Stimulated activated CD4-positive, alpha-beta T cell treated with anti-CD3 and anti-CD28 coated beads, TNF-alpha, amount 100 ng/mL, for 1 hour (primary cell): ENCODE measurements at places on chromosomes 16 and 17.

GRCh38 chr17:50872710-50873424 lies 6.7 kb upstream of the TOB1 start:
- no peak for DNase-seq

- no peak for DNase-seq
Measured at GRCh38 chr16:35196313-35196712, 1736.9 kb downstream of the TP53TG3F start.

- DNase-seq = no peak
Measured at GRCh38 chr17:7846063-7846735, 8.7 kb upstream of the TMEM88 start.

- no peak for DNase-seq
Measured at GRCh38 chr16:89178453-89179147, 7.1 kb downstream of the CDH15 start.

DNA sequence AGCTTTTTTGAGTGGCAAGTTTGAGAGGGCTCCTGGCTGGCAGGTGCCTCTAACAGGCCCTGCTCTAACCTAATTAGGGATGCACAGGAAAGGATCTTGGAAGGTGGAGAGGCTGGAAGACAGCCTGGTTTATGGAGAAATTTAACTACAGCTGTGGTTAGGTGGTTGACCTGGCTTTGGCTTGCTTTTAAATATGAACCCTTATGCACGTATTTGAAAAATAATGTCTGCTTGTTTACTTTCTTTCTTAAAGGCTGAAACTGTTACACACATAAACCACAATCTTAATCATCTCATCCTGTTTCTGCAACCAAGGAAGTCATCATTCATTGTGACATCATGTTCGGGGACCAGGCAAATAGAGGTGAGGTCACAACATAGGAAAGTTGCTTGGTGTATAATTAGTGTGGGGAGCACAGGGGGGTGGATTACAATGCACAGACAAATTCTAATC lies 23.1 kb upstream of the DHRS13 start:
- no peak for DNase-seq

DNA sequence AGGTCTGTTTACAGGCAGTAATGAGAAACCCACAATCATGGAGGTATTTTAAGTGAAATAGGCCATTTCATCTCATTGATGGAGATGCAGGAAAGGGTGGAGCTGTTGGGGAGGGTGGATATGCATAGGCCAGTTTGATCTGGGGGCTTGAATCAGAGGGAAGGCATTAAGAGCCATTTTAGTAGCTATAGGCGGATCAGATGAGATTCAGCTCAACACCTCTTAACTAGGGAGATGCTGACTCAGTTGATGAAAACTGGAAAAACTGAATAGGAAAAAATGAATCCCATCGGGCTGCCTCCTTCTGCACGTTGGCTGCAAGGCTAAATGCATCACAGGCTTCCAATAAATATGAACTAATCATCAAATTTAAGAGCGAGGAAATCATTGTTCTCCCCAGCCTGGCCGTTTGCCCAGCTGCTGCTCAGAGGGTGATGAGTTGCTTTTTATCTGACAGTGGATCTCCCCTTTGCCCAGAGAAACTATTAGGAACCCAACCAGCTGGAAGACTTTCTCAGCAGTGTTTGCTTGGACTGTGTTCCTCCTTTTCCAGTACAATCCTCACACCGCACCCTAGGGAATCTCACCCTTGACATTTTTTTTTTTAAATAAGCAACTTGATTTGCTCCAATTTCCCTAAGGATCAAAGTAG lies 149.6 kb downstream of the SOX9 start:
- DNase-seq = no peak

GRCh38 chr17:82188001-82188961 lies 24.4 kb downstream of the CCDC57 start:
- no peak for DNase-seq

- no peak for DNase-seq
Measured at GRCh38 chr16:72838586-72838910, 209.4 kb downstream of the ZFHX3 start.

DNA sequence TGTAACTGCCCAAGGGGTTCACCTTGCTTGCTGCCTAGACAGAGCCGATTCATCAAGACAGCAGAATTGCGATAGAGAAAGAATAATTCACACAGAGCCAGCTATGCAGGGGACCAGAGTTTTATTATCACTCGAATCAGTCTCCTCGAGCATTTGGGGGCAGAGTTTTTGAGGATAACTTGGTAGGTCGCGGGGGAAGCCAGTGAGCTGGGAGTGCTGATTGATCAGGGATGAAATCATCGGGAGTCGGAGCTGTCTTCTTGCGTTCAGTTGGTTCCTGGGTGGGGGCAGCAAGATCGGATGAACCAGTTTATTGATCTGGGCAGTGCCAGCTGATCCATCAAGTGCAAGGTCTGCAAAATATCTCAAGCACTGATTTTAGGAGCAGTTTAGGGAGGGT lies 9.1 kb downstream of the ITGAM start:
- DNase-seq = no peak

- peak; percentile 18 for DNase-seq
Measured at GRCh38 chr16:50509521-50510341, 38.5 kb upstream of the NKD1 start.

DNA sequence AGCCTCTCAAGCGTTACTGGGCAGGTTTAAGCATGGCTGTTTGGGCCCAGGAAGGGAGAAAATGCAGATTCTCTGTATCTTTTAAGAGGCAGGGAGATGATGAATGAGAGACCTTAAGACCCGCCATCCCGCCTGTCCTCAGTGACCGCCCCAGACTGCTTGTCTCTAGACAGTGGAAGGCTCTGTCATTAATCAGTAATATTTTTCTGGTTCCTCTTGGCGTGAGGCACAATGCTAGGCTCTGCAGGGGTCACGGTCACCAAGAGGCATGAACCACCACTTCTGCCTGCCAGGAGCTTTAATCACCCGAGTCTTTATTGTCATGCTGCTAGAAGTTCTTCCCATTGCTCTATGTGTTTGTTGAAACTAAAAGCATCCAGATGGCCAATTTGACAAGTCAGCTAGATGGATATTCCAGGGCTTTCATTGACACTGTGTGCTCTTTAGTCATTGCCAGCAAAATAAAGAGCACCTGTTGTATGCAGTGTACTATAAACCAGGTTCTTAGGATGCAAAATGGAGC lies 3.2 kb downstream of the SLC6A2 start:
- DNase-seq = no peak

- DNase-seq = no peak
Measured at GRCh38 chr16:12163970-12164369, 187.4 kb downstream of the SNX29 start.

GRCh38 chr16:54987081-54987480 lies 56.4 kb downstream of the IRX5 start:
- DNase-seq = no peak

- no peak for DNase-seq
Measured at GRCh38 chr17:73901661-73902415, 257.6 kb upstream of the SDK2 start.

- no peak for DNase-seq
Measured at GRCh38 chr17:17474341-17474740, 2.5 kb upstream of the MED9 start.

GRCh38 chr17:55271958-55272710 lies 7.4 kb downstream of the HLF start:
- no peak for DNase-seq

- DNase-seq = no peak
Measured at GRCh38 chr17:2856727-2857126, 60.5 kb downstream of the RAP1GAP2 start.

DNA sequence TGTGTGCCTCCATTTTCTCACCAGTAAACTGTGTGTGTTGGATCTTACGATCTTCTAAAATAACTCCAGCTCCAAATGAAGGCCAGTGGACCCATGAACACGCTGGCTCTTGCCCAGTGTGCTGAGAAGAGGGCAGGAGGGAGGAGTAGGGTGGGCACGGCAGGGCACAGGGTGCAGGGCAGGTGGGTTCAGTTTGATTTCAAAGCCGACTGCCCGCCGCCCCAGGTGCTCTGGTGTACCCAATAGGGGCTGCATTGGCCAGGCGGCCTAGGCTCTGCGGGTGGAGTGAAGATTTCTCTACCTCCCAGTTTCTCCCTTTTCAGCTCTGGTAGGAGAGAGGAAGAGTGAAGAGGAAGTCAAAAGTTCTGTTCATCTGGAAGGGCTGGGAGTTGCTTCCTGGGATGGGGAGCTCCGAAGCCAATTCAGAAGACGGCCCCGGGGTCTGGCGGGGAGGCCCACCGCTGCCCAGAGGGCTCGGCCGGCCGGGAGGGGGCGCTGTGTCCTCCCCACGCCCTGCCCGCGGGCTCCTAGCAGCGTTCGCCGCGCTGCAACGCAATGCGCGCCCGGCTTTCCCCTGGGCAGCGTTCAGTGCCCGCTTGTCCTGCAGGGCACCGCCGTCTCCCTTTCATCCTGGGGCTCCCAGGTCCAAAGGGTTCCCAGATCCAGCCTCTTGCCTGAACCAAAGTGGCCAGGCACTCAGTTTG lies 1.1 kb upstream of the CRHR1 start:
- no peak for DNase-seq

GRCh38 chr16:30659507-30660423 lies 1.5 kb downstream of the FBRS start:
- DNase-seq = no peak
